ENCODE measurements at places on chromosomes 1 and 21. TPM values are rescaled to one million over a fixed set of nuclear protein-coding genes. Genes with fewer than 3 reads are reported as not detected.

- H3K36me3 ChIP-seq = no peaks in the 10 kb centered on the region
- H3K27ac ChIP-seq = no peak overlapping the region
- H3K27me3 ChIP-seq = no peaks in the 10 kb centered on the region
- DNase-seq = no peak
These were observed 423.2 kb upstream of the B3GALT2 start for GRCh38 chr1:193609592-193609991.

GRCh38 chr1:86296305-86297205, 99.6 kb downstream of the ODF2L start:
- H3K4me1 ChIP-seq = no peaks in the 10 kb centered on the region
- no peaks in the 10 kb centered on the region for H3K27me3 ChIP-seq
- H3K4me3 ChIP-seq = no peak overlapping the region
- DNase-seq = no peak
- H3K27ac ChIP-seq = no peak overlapping the region
- H3K36me3 ChIP-seq = no peaks in the 10 kb centered on the region

GRCh38 chr21:24428591-24429199, 1178.6 kb downstream of the MRPL39 start:
- DNase-seq = no peak
- H3K4me3 ChIP-seq = peak overlapping the region; percentile 37
- H3K4me1 ChIP-seq = no peaks in the 10 kb centered on the region
- no peaks in the 10 kb centered on the region for H3K36me3 ChIP-seq

DNA sequence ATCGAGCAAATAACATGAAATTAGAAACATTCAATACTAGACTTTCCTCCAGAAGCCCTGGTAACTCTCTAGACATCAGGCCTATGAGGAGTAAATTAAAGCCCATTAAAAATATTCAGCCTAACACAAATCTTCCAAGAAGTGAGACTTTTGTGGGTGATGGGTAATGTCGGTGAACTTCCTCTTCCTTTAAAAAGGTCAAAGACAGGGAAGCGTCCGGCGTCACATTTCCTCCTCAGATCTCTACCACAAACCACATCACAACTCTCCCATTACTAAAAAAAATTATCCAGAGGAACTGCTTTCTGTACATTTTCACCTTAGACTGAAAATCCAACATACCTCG, 1.4 kb downstream of the EIF4G3 start:
- peaks cover 51% of the 10 kb centered on the region for H3K4me1 ChIP-seq
- no peaks in the 10 kb centered on the region for H3K27me3 ChIP-seq
- no peaks in the 10 kb centered on the region for H3K36me3 ChIP-seq
- H3K4me3 ChIP-seq = peak overlapping the region; percentile 94

- H3K27ac ChIP-seq = peak overlapping the region; percentile 95
- no peaks in the 10 kb centered on the region for H3K27me3 ChIP-seq
- peak overlapping the region; percentile 84 for H3K4me3 ChIP-seq
- H3K36me3 ChIP-seq = no peaks in the 10 kb centered on the region
These were observed 1.1 kb upstream of the PSMG1 start for GRCh38 chr21:39184050-39184980.

DNA sequence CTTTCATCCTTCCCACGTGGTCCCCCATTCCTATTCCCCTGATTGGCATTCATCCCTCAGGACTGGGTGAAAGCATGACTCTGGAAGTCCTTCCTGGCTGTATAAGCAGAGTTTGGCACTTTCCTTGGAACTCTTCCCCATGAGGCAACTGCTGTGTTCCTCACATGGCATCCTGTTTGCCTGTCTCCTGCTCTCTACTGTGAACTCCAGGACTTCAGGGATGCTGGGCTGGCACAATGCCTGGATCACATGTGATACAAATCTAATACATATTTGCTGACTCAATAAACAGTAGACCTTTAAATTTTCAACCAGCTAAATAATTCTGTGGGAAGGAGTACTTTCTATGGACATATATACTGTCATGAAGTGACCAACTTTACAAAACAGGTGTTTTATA, 46.8 kb upstream of the EDEM3 start:
- H3K36me3 ChIP-seq = peaks cover 67% of the 10 kb centered on the region
- no peak for DNase-seq
- H3K27me3 ChIP-seq = no peaks in the 10 kb centered on the region
- no peak overlapping the region for H3K4me3 ChIP-seq
- peaks cover 9% of the 10 kb centered on the region for H3K4me1 ChIP-seq

- H3K27ac ChIP-seq = no peak overlapping the region
- no peak overlapping the region for H3K4me3 ChIP-seq
- H3K4me1 ChIP-seq = no peaks in the 10 kb centered on the region
- no peak for DNase-seq
- peaks cover 44% of the 10 kb centered on the region for H3K27me3 ChIP-seq
These were observed 163.1 kb upstream of the GRIK3 start for GRCh38 chr1:37197411-37197810.

GRCh38 chr1:186571771-186572170, 108.5 kb downstream of the PTGS2 start:
- H3K36me3 ChIP-seq = no peaks in the 10 kb centered on the region
- H3K27ac ChIP-seq = no peak overlapping the region
- H3K4me1 ChIP-seq = no peaks in the 10 kb centered on the region
- H3K27me3 ChIP-seq = no peaks in the 10 kb centered on the region
- no peak for DNase-seq

DNA sequence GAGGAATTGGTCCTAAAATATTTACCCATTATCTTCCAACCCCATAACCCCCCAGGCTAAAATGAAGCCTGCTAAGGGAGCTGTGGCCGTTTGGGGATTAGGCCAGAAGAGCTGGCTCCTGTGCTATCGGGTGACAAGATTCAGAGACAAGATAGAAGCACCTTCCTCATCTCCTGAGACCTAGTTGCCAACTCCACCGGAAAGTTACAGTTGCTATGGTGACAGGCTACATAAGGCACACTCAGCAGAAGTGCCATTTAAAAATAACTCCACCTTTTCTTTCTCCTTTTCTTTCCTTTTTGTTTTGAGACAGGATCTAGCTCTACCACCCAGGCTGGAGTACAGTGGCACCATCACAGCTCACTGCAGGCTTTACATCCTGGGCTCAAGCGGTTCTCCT, 43.6 kb upstream of the ROR1 start:
- H3K27me3 ChIP-seq = no peaks in the 10 kb centered on the region
- no peaks in the 10 kb centered on the region for H3K4me1 ChIP-seq
- no peak overlapping the region for H3K4me3 ChIP-seq
- no peaks in the 10 kb centered on the region for H3K36me3 ChIP-seq
- DNase-seq = no peak

GRCh38 chr21:46633566-46633965, 1.9 kb upstream of the PRMT2 start:
- peaks cover 38% of the 10 kb centered on the region for H3K4me1 ChIP-seq
- H3K36me3 ChIP-seq = no peaks in the 10 kb centered on the region
- peaks cover 4% of the 10 kb centered on the region for H3K27me3 ChIP-seq
- DNase-seq = no peak

GRCh38 chr1:94801919-94802546, 18.1 kb upstream of the SLC44A3 start:
- H3K36me3 ChIP-seq = no peaks in the 10 kb centered on the region
- peaks cover 63% of the 10 kb centered on the region for H3K4me1 ChIP-seq
- DNase-seq = no peak
- H3K4me3 ChIP-seq = peak overlapping the region; percentile 52
- no peaks in the 10 kb centered on the region for H3K27me3 ChIP-seq

DNA sequence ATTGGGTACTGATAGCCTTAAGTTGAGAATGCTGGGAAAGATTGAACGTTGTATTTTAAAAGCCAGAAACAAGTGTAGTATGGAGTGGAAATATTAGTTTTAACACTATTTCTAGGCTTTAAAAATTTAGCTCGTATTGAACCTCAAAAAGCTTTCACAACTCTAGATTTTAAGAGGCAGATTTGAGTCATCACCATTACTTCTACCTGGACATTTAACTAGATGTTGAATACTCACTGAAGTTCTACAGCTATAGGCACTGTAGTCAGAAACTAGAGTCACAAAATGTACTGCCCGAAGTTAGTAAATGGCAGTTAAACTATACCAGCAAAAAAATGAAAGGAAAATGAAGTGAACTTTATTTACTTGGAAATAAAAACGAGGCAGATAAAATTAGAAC, 96.5 kb downstream of the NEK7 start:
- H3K4me3 ChIP-seq = no peak overlapping the region
- no peaks in the 10 kb centered on the region for H3K36me3 ChIP-seq
- peak overlapping the region; percentile 62 for H3K27ac ChIP-seq
- peaks cover 43% of the 10 kb centered on the region for H3K4me1 ChIP-seq
- H3K27me3 ChIP-seq = no peaks in the 10 kb centered on the region

- peak overlapping the region; percentile 81 for H3K27ac ChIP-seq
- peak overlapping the region; percentile 25 for H3K4me3 ChIP-seq
- no peak for DNase-seq
- H3K4me1 ChIP-seq = peaks cover 60% of the 10 kb centered on the region
These were observed 66.4 kb upstream of the CASZ1 start for GRCh38 chr1:10862743-10863335.

GRCh38 chr1:115348636-115349035, 10.6 kb upstream of the NGF start:
- H3K36me3 ChIP-seq = no peaks in the 10 kb centered on the region
- no peak overlapping the region for H3K4me3 ChIP-seq
- H3K27me3 ChIP-seq = no peaks in the 10 kb centered on the region
- no peak for DNase-seq
- no peaks in the 10 kb centered on the region for H3K4me1 ChIP-seq

DNA sequence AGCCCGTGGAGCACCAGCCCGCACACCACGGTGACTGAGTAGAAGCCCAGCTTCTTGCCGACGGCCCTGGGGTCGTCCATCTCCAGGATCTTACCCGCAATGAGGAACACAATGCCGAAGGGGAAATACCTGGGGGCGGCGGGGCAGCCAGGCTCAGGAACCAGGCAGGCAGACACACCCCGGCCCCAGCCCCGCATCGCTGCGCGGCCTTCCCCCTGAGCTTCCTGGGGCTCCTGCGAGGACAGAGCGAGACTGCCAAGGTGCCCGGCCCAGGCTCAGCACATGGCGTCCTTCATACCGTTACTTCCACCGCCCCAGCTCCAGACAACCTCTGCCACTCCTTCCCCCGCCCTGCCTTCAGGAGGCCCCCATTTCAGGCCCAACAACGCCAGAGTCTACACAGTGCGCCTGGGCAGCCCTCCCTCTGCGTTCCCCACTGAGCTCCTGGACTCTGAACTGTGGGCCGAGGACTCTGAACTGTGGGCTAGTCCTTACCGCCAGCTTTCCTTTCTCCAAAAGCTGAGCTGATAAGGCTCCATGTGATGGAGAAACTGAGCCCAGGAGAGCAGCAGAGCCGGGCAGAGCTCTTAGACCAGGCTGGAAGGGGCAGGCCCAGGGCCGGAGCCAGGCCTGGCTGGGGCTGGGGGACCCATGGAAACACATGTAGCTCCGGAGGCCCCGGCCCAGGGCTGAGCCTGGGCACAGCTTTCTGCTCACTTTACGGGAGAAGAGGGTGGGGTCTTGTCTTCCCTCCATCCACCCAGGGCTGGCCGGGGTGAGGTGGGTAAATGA, 30.8 kb downstream of the PODN start:
- no peaks in the 10 kb centered on the region for H3K27me3 ChIP-seq
- no peak overlapping the region for H3K4me3 ChIP-seq
- no peaks in the 10 kb centered on the region for H3K36me3 ChIP-seq

- H3K4me1 ChIP-seq = peaks cover 68% of the 10 kb centered on the region
- H3K27ac ChIP-seq = peak overlapping the region; percentile 45
- DNase-seq = no peak
- no peak overlapping the region for H3K4me3 ChIP-seq
- no peaks in the 10 kb centered on the region for H3K36me3 ChIP-seq
These were observed 2.1 kb upstream of the PLEKHA6 start for GRCh38 chr1:204361781-204362180.

- H3K4me1 ChIP-seq = no peaks in the 10 kb centered on the region
- H3K4me3 ChIP-seq = no peak overlapping the region
- DNase-seq = no peak
These were observed 1121.7 kb upstream of the PRMT6 start for GRCh38 chr1:105934806-105935205.

GRCh38 chr1:118143831-118144230, 41.2 kb downstream of the SPAG17 start:
- no peak for DNase-seq
- no peaks in the 10 kb centered on the region for H3K4me1 ChIP-seq
- H3K27ac ChIP-seq = no peak overlapping the region
- H3K36me3 ChIP-seq = no peaks in the 10 kb centered on the region
- no peak overlapping the region for H3K4me3 ChIP-seq

- H3K4me3 ChIP-seq = no peak overlapping the region
- H3K27ac ChIP-seq = no peak overlapping the region
- no peak for DNase-seq
- no peaks in the 10 kb centered on the region for H3K4me1 ChIP-seq
These were observed 55.3 kb upstream of the TTC34 start for GRCh38 chr1:2856676-2857375.

DNA sequence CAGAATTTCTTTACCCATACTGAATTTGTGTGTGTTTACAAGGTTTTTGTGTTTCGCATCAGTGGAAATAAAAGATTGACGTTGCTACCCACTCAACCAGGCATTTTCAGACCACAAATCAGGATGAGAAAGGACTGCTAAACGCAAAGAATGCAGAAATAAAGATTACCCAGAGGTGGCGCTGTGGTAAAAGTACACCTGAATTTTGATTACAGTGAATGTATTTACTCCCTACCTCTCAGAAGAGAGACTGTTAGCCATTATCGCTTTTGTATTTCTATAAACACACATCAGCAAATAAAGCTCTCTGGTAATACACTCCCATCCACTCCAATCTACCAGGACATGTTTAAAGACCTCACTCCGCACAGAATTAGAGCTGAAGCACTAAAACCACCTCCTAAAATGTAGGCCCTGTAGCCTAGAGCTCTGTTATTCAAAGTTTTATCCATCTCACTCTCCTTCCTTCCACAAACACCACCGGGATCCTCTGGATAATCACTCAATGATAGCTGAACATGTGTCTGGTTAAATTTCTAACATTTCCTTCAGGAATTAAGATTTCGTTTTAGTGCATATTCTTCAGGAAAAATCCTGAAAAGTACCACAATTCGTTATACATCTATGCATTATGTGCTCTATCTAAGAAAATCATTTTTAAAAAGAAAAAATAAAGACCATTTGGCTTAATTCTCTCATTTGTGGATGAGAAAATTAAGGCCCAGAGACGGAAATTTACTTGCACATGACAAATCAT, 2.5 kb upstream of the LMO4 start:
- no peak for DNase-seq
- no peaks in the 10 kb centered on the region for H3K36me3 ChIP-seq
- peaks cover 32% of the 10 kb centered on the region for H3K4me1 ChIP-seq
- H3K27me3 ChIP-seq = no peaks in the 10 kb centered on the region

GRCh38 chr1:243926299-243926698, 76.3 kb upstream of the AKT3 start:
- H3K4me3 ChIP-seq = no peak overlapping the region
- H3K4me1 ChIP-seq = peaks cover 2% of the 10 kb centered on the region
- H3K27ac ChIP-seq = no peak overlapping the region
- H3K27me3 ChIP-seq = peaks cover 10% of the 10 kb centered on the region
- no peak for DNase-seq
- H3K36me3 ChIP-seq = no peaks in the 10 kb centered on the region

- H3K27ac ChIP-seq = no peak overlapping the region
- no peaks in the 10 kb centered on the region for H3K27me3 ChIP-seq
- peaks cover 92% of the 10 kb centered on the region for H3K36me3 ChIP-seq
- no peak overlapping the region for H3K4me3 ChIP-seq
- H3K4me1 ChIP-seq = no peaks in the 10 kb centered on the region
These were observed 7.6 kb downstream of the SNRNP40 start for GRCh38 chr1:31289021-31289420.

GRCh38 chr1:180246579-180246978, 16.5 kb downstream of the LHX4 start:
- H3K4me3 ChIP-seq = no peak overlapping the region
- no peak for DNase-seq
- no peaks in the 10 kb centered on the region for H3K4me1 ChIP-seq
- H3K36me3 ChIP-seq = no peaks in the 10 kb centered on the region

LRRC7 gene
- total RNA-seq = 0.44 TPM

ZC3H11A gene
- total RNA-seq = 50.1 TPM

MAP3K21 gene
- 0.41 TPM for total RNA-seq

OLFML2B gene
- total RNA-seq = 3.4 TPM

GLIS1 gene
- total RNA-seq = 0.16 TPM

SIM2 gene
- not detected for total RNA-seq

ATP1A1 gene
- total RNA-seq = 230 TPM

SLC45A3 gene
- 5.2 TPM for total RNA-seq

GNAT2 gene
- total RNA-seq = not detected

Data from left ventricle myocardium inferior (tissue), 1 donor.